ENCODE measurements at places on chromosomes 2 and 18.

DNA sequence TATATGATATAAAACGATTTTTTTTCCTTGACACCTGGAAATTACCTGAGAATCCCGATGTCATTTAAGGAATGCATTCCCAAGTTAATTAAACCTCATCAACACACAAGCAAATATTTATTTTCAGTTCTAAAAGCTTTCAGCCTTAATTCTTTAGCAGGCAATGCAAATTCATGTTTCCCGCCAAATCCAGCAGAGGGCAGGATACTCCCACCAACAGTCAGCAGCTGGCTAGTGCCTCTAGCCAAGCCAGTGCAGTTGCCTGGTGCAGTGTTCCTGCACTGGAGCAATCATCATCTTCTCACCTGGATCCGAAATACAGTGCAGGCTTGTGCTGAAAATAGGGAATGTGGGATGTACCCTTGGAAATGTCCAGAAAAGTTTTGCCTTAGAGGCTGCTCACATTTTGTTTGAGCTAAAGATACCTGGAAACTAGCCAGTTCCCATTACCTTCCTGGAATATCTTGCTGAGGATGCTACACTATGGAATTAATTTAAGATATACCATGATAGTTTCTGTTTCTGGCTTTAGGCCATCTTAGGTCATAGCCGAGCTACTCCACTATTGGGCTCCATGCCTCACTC is 48.4 kb upstream of the CYTIP start:
- H3K4me3 ChIP-seq = no peak overlapping the region
- H3K27ac ChIP-seq = no peak overlapping the region
- H3K36me3 ChIP-seq = no peaks in the 10 kb centered on the region
- H3K27me3 ChIP-seq = no peaks in the 10 kb centered on the region

- no peaks in the 10 kb centered on the region for H3K27me3 ChIP-seq
- peak overlapping the region; percentile 8 for H3K27ac ChIP-seq
- DNase-seq = no peak
- H3K4me3 ChIP-seq = no peak overlapping the region
- no peaks in the 10 kb centered on the region for H3K36me3 ChIP-seq
- H3K4me1 ChIP-seq = peaks cover 8% of the 10 kb centered on the region
Measured at GRCh38 chr2:37855283-37856041, 69.6 kb upstream of the RMDN2 start.

DNA sequence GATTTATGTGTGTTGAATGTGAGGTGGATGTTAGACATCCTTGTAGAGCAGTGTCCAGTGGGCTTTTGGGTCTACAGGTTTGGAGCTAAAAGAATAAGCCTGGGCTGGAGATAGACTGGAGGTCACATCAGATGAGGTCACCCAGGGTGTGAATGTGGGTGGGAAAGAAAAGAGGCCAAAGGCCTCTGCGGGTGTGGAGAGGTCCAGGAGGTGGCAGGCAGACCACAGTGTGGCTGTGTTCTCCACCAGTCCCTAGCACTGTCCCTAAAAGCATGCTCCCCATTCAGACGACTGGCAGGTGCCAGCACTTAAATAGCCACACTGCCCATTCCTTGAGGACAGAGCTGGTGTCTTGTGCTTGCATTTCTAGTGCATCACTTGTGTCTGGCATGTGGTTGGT is 4.1 kb downstream of the ATG4B start:
- no peak overlapping the region for H3K27ac ChIP-seq
- no peaks in the 10 kb centered on the region for H3K36me3 ChIP-seq
- no peaks in the 10 kb centered on the region for H3K27me3 ChIP-seq
- H3K4me3 ChIP-seq = no peak overlapping the region
- DNase-seq = no peak

DNA sequence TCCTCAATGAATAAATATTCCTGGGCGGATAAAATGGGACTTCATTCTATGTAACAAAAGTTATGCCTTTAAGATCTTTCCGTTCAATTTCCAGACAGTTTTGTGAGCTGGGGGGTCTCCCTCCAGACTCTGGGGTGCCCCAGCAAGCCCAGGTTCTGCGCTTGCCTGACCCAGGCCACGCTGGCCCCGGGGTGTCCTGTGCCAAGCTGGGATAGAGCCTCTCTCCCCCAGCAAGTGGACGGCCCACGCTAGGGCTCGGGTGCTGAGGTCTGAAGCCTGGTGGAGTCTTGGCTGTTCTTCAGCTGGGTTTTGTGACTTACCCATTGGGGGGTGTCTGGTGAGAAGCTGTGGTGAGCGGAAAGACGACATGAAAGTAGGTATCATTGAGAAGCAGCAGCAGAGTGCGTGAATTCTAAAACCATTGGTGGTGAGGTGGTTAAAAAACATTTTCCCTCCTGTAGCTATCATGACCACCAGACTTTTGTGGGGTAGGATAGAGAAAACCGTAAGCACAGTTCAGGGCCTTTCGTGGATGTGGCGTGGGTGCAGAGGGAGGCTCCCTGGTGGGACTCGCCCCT is 346.8 kb downstream of the ANAPC1 start:
- H3K4me1 ChIP-seq = no peaks in the 10 kb centered on the region
- no peak for DNase-seq
- no peaks in the 10 kb centered on the region for H3K36me3 ChIP-seq
- H3K27me3 ChIP-seq = no peaks in the 10 kb centered on the region
- H3K4me3 ChIP-seq = no peak overlapping the region

DNA sequence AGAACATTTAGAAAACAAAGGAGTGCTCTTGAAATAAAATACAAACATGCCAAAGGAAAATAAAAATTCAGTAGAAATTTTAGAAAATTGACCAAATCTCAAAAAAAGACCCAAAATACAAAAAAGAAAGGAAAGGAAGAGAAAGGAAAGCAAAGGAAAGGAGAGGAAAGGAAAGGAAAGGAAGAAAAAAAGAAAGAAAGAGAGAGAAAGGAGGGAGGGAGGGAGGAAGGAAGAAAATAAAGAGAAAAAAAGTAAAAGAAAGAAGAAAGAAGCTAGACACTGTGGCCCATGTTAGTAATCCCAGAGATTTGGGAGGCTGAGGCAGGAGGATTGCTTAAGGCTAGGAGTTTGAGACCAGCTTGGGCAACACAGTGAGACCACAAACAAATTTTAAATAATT is 500.1 kb upstream of the VRK2 start:
- H3K27me3 ChIP-seq = no peaks in the 10 kb centered on the region
- no peak overlapping the region for H3K4me3 ChIP-seq
- H3K4me1 ChIP-seq = no peaks in the 10 kb centered on the region
- no peaks in the 10 kb centered on the region for H3K36me3 ChIP-seq
- H3K27ac ChIP-seq = no peak overlapping the region
- no peak for DNase-seq

DNA sequence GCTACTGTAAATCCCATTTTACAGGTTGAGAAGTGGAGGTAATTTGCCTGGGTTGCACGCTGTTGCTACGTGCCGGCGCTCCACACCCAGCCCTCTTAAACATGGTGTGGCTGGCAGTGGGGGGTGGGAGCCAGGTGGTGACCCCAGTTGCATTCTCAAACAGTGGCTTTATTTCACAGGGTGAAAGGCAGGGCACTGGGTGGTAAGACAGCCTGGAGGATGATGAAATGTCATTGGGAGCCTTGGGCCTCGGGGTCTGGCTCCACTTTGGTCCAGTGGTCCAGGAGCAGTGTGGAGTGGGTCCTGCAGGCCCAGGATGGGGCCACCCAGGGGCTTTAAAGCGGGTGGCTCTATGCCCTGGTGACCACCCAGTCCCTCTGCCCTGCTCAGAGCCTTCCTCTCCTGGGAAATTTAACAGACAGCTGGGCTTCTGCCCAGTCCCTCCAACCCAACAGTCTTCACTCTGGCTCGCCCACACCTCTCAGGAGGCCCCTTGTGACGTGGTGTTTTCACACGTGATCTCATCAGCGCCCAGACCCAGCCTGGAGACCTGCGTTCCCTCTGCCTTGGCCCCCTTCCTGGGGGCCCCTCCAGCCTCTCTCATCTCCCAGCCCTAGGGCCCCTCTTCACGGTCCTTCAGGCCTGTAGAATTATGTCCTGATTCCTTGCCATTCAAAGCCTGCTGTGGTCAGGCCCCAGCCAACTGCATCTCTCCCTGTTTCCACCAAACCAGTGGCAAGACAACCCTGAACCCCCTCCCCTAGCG is 92.5 kb downstream of the INHBB start:
- H3K27me3 ChIP-seq = no peaks in the 10 kb centered on the region
- no peak for DNase-seq
- H3K36me3 ChIP-seq = no peaks in the 10 kb centered on the region
- no peak overlapping the region for H3K4me3 ChIP-seq

- H3K36me3 ChIP-seq = no peaks in the 10 kb centered on the region
- H3K27me3 ChIP-seq = no peaks in the 10 kb centered on the region
- H3K27ac ChIP-seq = no peak overlapping the region
- H3K4me1 ChIP-seq = no peaks in the 10 kb centered on the region
- no peak overlapping the region for H3K4me3 ChIP-seq
- DNase-seq = no peak
Measured at GRCh38 chr18:50056185-50056584, 138.8 kb downstream of the MYO5B start.

GRCh38 chr2:239004274-239005015 is 156.6 kb downstream of the TWIST2 start:
- H3K27me3 ChIP-seq = no peaks in the 10 kb centered on the region
- no peaks in the 10 kb centered on the region for H3K36me3 ChIP-seq
- H3K4me1 ChIP-seq = peaks cover 9% of the 10 kb centered on the region
- H3K4me3 ChIP-seq = no peak overlapping the region
